ENCODE measurements at places on chromosomes 2 and 18.

- DNase-seq: no peak
Measured at GRCh38 chr2:236127010-236127409, 41.2 kb downstream of the GBX2 start.

DNA sequence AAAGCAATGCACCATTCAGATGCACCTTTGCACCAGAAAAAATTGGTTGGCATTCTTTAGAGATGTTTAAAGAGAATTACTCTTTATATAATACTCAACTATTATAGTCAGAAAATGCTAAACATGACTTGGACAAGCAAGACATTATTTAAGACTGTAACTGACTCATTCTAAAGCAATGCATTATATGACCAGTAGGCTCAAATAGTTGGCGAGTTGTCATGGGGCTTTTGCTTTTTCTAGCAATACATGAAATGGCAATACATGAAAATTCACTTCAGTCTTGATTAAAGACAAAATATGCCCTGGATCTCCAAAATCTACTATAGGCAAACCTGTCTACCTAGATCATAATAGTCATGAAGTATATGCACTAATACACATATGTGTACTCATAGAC, 216.9 kb upstream of the VWC2L start:
- no peak for DNase-seq

GRCh38 chr2:150620416-150620815, 132.9 kb upstream of the RND3 start:
- DNase-seq: no peak

DNA sequence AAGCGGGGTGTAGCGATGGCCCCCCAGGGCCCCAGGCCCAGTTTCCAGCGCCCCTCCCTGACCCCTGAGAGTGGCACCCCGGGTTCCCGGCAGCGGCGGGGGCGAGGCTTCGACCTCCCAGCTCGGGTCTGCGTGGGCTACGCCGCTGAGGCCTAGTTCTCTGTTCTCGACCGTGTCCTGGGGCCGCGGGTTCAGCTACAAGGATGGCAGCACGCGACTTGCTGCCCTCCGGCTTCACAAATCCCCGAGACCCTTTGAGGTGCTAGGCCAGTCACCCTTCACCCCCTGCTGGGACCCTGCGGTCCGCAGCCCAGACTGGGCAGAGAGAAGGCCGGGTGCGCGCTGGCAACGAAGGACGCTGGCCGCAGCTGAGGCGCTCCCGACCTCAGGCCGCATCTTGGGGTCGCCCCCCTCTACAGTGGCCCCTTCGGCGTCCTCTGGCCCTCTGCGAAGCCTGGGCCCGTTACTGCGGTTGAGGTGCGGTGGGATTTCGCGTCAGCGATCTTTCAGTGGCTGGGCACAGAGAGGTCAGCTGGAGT, 1.2 kb downstream of the OTX1 start:
- no peak for DNase-seq

GRCh38 chr2:145086910-145087309, 567.0 kb upstream of the ZEB2 start:
- no peak for DNase-seq

DNA sequence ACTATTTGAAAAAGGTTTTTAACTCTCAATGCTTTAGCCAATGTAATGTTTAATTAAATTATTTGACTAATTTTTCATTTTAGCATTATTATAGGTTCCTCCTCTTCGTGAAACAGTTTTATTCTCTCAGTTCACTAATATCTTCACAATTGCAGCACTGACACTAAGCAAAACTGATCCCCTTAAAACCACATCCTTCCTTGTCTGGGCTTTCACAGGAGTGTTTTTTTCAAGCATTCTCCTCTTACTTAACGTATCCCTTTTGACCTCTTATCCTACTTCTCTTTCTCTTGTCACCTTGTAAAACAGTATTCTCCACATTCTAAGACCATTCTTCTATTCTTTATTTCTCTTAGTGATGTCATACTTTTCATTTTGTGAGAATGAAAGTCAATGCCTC, 112.8 kb downstream of the DSC3 start:
- no peak for DNase-seq

DNA sequence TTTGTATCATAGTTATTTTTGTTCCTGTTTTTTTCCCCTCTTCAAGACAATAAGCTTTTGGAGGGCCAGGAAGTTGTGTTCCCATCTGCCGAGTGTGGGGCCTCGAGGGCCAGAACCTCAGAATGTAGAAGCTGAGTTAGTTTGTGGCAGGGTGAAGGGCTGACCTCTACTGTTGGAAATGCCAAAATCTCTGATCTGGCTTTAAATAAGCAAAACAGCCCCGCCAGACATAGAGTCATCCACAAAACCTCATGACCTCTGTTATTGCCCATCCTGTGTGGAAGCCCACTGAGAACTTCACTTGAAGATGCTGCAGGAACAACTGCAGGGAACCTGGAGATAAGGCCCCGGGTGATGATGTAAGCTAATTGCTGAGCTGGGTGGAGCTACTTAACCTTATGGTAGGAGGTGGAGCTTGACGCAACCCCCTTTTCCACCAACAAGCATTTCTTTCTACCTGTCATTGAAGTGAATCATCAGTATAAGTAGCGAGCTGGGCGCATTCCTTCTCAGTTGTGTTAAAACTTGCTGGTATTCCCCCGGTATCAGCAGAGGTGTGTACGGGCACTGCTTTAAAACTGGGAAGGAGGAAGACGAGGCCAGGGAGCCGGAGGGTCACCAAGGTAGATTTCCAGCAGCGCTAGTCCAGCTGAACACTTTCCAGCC, 177.2 kb downstream of the NEDD4L start:
- no peak for DNase-seq

DNA sequence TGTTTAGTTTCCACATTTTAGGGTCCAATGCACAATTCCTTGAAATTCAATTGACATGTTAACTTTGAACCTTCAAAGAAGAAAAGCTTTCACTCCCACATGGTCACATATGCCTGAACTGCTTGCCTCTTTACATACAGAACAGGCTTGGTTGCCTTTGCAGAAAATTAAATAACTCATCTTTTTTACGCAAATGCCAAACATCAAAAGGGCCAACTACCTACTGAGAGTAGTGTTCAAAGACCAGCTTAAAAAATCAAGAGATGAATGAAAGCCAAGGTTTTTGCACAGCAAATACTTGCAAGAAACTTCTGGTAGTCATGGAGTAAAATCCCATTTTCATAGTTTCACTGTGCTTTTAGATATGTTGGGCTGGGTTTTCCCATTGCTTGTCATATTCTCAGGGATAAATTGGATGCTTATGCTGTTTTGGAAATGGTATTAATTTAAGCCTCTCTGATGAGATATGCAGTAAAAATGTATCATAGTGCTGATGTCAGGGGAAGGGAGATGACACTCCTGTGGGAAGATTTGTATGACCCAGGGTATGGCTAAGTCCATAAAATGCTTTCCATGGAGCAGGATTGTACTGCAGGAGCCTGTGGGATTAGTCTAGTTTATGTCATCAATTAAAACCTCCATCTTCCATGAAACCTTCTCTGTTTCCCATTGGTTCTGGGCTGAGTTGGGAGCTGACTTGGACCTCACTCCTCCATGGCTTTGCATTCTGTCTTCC, 60.6 kb upstream of the DARS1 start:
- DNase-seq: no peak

- no peak for DNase-seq
Measured at GRCh38 chr2:186485576-186485870, 537 bp upstream of the ZC3H15 start.

DNA sequence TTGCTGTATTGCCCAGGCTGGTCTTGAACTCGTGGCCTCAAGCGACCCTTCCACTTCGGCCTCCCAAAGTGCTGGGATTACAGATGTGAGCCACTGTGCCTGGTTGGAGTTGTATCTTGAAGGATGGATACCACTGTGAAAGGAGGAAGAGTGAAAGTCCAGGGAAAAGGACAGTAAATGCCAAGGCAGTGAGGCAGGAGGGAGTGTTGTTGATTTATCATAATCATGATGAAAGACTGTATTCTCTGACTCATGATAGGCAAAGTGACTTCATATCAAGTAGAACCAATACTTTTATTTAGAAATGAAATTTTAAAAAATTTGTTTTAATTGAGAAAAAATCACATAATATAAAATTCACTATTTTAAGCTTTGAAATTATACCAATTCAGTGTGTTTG, 162.3 kb downstream of the ARHGAP28 start:
- no peak for DNase-seq

DNA sequence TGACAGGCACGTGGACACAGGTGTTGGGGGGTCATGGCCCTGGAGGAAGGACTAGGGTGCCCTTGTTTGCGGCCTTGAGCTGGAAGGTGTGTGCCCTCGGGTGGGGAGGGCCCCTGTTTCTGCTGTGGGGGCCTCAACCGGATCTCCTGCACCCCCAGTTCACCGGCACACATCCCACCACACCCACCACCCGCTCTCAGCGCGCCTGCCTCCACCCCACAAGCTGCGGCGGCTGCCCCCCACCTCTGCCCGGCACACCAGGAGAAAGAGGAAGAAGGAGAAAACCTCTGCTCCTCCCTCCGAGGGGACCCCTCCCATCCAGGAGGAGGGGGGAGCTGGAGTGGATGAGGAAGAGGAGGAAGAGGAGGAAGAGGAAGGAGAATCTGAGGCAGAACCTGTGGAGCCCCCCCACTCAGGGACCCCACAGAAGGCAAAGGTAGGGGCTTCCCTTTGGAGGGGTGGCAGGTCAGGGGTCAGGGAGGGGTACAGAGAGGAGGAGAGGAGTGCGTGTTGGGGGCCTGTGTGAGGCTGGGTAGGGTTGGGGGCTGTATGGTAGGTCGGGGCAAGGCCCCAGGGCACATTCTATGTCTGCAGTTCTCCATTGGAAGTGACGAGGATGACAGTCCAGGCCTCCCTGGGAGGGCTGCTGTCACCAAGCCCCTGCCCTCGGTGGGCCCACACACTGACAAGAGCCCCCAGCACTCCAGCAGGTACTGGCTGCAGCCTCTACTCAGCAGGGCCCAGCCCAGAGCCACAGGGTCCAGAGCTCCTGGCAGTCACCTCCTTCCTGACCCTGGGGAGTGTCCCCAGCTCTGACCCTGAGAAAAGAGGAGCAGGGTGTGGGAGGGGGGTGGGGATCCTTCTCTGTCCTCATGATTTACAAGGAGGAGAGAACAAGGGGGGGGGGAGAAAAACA, 1.8 kb downstream of the SLC4A3 start:
- no peak for DNase-seq

- no peak for DNase-seq
Measured at GRCh38 chr2:235432741-235433520, 60.9 kb upstream of the AGAP1 start.

- DNase-seq: no peak
Measured at GRCh38 chr18:36301884-36302283, 4.4 kb downstream of the FHOD3 start.

DNA sequence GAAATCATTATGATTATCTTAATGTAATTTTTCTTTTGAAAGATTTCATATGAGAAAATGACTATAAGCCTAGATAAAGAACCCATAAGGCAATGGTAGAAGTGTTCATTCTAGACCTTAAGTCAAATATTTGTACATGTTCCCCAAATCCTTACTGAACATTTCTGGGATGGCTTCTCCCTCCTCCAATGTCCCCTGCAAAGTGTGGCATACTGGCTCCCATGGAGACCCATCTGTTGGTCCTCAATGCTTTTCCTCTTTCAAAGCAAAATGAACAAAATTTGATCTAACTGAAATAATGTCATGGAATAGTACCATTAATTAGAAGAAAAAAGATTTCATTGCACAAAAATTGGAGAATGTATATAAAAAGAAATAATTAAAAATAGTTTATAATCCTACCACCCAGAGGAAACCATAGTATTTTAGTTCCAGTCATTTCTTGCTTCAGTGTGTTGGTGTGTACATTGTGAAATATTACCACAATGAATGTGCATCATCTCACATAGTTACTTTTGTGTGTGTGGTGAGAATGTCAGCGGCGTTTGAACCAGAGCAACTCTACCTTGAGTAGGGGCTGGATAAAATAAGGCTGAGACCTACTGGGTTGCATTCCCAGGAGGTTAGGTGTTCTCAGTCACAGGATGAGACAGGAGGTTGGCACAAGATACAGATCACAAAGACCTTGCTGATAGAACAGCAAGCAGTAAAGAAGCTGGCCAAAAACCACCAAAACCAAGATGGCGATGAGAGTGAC, 181.3 kb downstream of the UXS1 start:
- DNase-seq: no peak

DNA sequence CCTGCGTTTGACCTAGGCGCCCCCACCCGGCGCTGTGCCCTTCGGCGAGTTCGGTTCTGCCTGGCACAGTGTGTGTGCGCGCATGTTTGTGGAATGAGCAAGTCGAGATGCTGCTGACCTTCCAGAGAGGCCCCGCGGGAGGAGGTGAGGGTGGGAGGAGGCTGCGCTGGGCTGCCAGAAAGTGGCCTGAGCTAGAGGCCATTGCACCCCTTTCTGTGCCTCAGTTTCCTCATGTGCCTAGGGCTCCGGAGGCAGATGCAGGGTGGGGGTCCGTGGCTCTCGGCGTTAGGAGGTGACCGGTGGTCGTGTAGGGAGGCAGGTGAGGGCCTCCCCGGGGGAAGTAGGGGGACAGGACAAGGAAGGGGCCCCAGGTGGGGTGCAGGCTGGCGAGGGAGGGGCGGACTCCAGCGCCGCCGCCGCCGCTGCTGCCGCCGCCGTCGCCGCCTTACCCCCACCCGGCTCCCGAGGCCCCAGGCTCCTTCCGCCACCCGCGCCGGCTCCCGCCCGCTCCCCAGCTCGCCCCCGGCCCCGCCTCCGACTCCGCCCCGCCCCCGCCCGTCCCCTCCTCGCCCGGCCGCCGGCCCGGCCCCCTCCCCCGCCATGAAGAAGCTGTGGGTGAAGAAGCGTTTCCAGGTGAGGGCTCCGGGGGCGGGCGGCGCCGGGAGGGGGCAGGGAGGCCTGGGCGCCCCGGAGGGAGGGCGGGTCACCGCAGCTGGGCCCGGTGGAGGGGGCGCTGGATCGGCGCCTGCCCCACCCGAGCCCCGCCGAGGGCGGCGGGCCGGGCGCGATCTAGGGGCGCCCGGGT, 7.0 kb downstream of the SPEG start:
- DNase-seq: no peak

DNA sequence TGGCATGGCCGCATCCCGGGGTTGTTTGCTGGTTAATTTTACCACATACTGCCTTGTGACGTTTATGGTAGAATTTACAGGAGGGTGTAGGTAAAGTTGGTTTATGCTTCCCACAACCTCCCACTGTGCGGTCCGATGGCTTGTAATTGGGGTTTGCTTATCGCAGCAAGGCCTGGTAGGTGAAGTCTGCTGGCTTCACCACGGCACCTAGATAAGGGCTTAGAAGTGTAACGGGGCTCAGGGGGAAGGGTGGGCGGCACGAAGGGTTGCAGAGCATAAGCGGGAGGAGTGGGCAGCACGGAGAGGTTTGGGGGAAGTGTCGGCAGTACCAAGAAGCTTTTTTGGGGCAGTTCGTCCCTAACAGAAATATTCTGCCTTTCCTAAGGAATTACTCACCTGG, 39.0 kb upstream of the TMEM131 start:
- DNase-seq: no peak

All from GM18507 (cell line).